ENCODE measurements at places on chromosomes 6 and 20. TPM values are rescaled to one million over a fixed set of nuclear protein-coding genes. Genes with fewer than 3 reads are reported as not detected.

ZDHHC14 gene
- 5.0 TPM for total RNA-seq

IMPG1 gene
- total RNA-seq: not detected

LPA gene
- total RNA-seq: 0.43 TPM

FNDC1 gene
- 0.09 TPM for total RNA-seq

RAET1L gene
- not detected for total RNA-seq

GRCh38 chr6:115194981-115195638 lies 852.3 kb upstream of the HS3ST5 start:
- H3K4me3 ChIP-seq: no peak overlapping the region
- DNase-seq: no peak
- no peak overlapping the region for H3K27ac ChIP-seq

GRCh38 chr6:109762769-109763441 lies 71.8 kb downstream of the FIG4 start:
- peaks cover 15% of the 10 kb centered on the region for H3K36me3 ChIP-seq
- no peaks in the 10 kb centered on the region for H3K27me3 ChIP-seq
- H3K4me1 ChIP-seq: no peaks in the 10 kb centered on the region
- no peak overlapping the region for H3K27ac ChIP-seq
- no peak overlapping the region for H3K4me3 ChIP-seq

DNA sequence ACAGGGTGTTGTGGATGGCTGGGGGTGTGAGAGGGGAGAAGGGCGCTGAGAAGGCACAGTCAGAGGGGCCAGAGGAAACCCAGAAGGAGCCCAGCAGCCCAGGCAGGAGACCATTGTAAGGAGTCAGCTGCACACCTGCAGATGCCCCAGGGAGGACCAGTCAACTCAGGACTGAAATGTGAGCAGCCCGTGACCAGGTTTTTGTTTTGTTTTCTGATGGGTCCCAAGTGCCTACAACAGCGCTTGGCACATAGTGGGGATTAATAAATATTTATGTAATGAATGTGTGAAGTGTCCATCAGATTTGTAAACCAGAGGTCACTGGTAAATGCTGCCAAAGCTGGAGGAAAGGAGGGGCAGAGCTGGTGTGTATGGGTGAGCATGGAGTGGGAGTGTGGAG lies 30.2 kb downstream of the TRAM2 start:
- no peaks in the 10 kb centered on the region for H3K36me3 ChIP-seq
- H3K4me3 ChIP-seq: no peak overlapping the region
- H3K4me1 ChIP-seq: peaks cover 67% of the 10 kb centered on the region
- no peak overlapping the region for H3K27ac ChIP-seq
- no peak for DNase-seq
- no peaks in the 10 kb centered on the region for H3K27me3 ChIP-seq

DNA sequence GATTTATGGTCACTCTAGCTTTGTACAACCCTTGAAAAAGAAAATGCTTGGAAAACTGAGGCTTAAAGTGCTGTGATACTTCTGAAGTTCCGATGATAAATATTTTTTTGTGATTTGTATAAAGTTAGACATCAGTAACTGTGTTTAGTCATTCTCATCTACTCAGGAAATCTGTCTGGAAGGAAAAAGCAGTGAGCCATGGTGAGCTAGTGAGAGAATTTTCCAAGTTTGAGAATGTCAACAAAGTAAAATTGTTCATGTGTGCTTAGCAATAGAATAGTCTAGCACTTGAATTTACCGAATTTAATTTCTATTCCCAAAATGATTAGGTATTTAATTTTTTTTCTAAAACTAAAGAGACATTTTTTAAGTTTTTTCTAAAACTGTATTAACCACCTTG lies 41.3 kb upstream of the PLCB4 start:
- H3K36me3 ChIP-seq: no peaks in the 10 kb centered on the region
- peaks cover 4% of the 10 kb centered on the region for H3K4me1 ChIP-seq
- DNase-seq: no peak
- H3K27me3 ChIP-seq: no peaks in the 10 kb centered on the region

- H3K27ac ChIP-seq: peak overlapping the region; percentile 87
- no peak for DNase-seq
- H3K4me3 ChIP-seq: peak overlapping the region; percentile 31
- H3K27me3 ChIP-seq: no peaks in the 10 kb centered on the region
- H3K36me3 ChIP-seq: peaks cover 13% of the 10 kb centered on the region
- peaks cover 60% of the 10 kb centered on the region for H3K4me1 ChIP-seq
Observed at GRCh38 chr6:22631091-22631490, 61.7 kb downstream of the HDGFL1 start.

GRCh38 chr6:8054276-8054675 lies 9.9 kb downstream of the BLOC1S5 start:
- H3K4me1 ChIP-seq: no peaks in the 10 kb centered on the region
- H3K4me3 ChIP-seq: no peak overlapping the region
- DNase-seq: no peak
- peaks cover 19% of the 10 kb centered on the region for H3K36me3 ChIP-seq
- H3K27me3 ChIP-seq: no peaks in the 10 kb centered on the region

DNA sequence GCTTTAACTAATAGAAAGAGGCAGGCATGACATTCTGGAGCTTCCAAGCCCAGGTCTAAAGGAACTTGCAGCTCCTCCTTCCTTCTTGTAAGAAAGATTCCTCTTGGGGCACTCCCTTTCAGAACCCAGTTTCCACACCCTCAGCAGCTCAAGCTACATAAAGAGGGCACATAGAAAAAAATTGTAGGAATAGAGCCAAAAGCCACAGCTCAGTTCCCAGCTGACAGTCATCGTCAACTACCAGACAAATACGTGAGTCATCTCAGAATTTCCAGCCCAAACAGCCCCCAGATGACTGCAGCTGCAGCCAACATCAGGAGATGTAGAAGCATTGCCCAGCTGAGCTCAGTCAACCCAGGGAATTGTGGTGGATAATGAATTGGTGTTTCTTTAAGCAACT lies 349.8 kb upstream of the ARID1B start:
- H3K36me3 ChIP-seq: peaks cover 4% of the 10 kb centered on the region
- H3K27ac ChIP-seq: no peak overlapping the region
- H3K27me3 ChIP-seq: no peaks in the 10 kb centered on the region
- no peak overlapping the region for H3K4me3 ChIP-seq
- DNase-seq: no peak
- H3K4me1 ChIP-seq: no peaks in the 10 kb centered on the region

DNA sequence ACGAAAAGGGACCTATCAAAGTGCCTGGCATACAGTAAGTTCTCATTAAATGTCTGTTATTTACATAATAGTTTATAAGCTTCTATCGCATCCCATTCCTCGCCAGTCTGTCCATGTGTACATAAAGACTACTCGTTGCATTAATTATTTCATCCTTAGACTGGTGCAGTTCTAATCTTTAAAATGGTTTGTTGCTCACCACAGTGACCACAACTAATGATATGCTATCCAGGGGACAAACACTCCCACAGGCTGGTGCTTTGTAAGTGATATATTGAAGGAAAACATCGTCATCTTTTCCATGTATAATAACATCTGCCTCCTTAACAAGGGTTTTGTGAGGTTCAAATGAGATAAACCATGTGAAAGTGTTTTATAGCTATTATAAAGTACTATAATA lies 39.0 kb upstream of the HBS1L start:
- no peak overlapping the region for H3K4me3 ChIP-seq
- H3K36me3 ChIP-seq: no peaks in the 10 kb centered on the region
- H3K27ac ChIP-seq: no peak overlapping the region
- H3K4me1 ChIP-seq: no peaks in the 10 kb centered on the region
- DNase-seq: no peak

GRCh38 chr20:51935003-51935358 lies 132.7 kb upstream of the SALL4 start:
- H3K27ac ChIP-seq: peak overlapping the region; percentile 24
- no peaks in the 10 kb centered on the region for H3K36me3 ChIP-seq
- DNase-seq: no peak
- H3K4me3 ChIP-seq: no peak overlapping the region

DNA sequence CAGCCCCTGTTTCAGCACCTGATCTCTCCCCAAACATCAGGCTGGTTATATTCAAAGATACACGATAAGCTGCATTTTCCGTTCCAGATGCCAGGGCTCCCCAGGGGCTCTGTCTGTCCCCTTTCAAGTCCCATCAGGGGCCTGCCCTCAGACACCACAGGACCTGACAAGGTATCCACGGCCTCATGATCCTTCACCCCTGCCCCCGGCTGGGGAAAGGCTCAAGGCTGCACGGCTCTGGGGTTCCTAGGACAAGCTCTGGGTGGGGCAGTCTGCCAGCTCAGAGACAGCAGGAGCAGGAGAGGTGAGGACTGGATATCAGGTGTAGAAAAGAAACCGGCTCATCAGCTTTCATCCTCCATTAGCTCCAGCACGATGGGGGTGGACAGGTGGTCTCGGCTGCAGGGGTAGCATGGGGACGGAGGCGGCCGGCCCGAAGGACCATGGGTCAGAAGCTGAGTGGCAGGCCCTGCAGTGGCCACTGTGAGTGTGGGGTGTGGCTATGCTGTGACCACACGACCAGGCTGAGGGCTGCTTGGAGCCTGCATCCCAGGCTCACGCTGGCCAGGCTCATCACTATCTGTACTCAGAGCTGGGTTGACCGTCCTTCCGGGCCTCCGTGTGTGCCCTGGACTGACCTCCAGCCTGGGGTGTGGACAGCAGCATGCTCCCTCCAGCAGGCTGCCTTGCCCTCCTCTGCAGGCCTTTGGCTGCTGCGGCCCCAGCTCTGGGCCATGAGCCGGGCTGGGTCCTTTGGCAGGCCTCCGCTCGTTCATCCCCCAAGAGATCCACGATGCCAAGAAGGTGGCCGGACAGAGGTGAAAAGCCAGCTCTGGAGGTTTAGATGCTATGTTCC lies 386.2 kb downstream of the THBS2 start:
- DNase-seq: no peak
- no peaks in the 10 kb centered on the region for H3K27me3 ChIP-seq
- no peak overlapping the region for H3K27ac ChIP-seq
- no peak overlapping the region for H3K4me3 ChIP-seq
- peaks cover 4% of the 10 kb centered on the region for H3K4me1 ChIP-seq
- no peaks in the 10 kb centered on the region for H3K36me3 ChIP-seq

DNA sequence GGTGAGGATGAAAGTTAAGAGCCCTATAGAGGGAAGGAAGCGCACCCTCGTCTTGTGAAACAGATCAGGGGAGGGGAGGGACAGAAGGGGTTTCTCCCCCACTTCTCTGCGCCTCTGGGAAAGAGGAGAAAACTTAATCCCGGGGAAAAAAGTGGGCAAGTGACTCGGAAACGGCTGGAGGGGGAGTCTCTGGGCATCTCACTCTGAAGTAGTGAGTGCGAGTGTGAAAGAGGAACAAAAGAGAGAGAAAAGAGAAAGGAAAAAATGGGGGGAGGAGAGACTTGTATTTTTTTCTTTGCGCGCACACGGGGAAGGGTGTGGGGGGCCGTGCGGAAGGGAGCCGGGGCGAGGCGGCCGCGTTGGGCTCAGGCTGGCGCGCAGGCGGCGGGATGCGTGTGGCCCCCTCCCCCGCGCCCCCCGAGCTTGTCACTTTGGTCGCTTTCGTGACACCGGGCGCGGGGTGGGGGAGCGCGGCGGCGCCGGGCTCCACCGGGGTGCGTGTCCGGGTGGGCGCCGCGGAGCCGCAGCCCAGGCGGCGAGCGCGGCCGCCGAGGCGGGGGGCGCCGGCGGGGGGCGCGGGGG lies 454 bp downstream of the L3MBTL3 start:
- peak overlapping the region; percentile 96 for H3K4me3 ChIP-seq
- H3K4me1 ChIP-seq: peaks cover 24% of the 10 kb centered on the region
- peak overlapping the region; percentile 99 for H3K27ac ChIP-seq
- H3K36me3 ChIP-seq: no peaks in the 10 kb centered on the region
- no peaks in the 10 kb centered on the region for H3K27me3 ChIP-seq

DNA sequence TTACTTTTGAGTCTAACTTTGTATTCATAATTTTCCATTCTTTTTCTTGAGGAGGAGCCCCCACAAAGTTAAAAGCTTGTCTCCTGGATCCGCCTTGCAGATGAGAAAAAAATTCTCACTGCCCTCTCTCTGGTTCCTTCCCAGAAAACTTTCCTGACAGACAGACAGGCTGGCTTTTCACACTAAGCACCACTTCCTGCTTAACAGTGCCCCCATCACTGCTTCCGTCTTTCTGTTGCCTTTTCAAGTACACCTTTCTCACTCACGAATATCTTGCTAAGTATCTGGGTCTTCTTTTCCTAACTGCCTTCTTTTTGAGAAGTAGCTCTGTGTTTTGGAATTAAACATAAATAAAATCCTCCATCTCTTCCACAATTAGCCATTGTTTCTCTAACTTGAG lies 19.8 kb upstream of the LMBRD1 start:
- H3K27ac ChIP-seq: no peak overlapping the region
- no peaks in the 10 kb centered on the region for H3K27me3 ChIP-seq
- H3K4me1 ChIP-seq: peaks cover 9% of the 10 kb centered on the region
- DNase-seq: no peak
- no peaks in the 10 kb centered on the region for H3K36me3 ChIP-seq
- no peak overlapping the region for H3K4me3 ChIP-seq

DNA sequence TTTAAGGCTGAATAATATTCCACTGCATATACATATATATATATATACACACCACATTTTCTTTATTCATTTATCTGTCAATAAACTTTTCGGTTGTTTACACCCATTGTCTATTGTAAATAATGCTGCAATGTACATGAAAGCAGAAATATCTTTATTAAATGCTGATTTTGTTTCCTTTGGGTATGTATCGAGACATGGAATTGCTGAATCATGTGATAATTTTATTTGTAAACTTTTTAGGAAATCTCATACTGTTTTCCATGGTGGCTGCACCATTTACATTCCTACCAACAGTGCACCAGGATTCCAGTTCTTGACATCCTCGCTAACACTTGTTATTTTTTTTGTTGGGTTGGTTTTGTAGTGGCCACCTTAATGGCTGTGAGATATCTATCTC lies 14.1 kb upstream of the HLA-DOA start:
- H3K27me3 ChIP-seq: peaks cover 60% of the 10 kb centered on the region
- no peak overlapping the region for H3K27ac ChIP-seq
- no peaks in the 10 kb centered on the region for H3K4me1 ChIP-seq
- H3K4me3 ChIP-seq: no peak overlapping the region

DNA sequence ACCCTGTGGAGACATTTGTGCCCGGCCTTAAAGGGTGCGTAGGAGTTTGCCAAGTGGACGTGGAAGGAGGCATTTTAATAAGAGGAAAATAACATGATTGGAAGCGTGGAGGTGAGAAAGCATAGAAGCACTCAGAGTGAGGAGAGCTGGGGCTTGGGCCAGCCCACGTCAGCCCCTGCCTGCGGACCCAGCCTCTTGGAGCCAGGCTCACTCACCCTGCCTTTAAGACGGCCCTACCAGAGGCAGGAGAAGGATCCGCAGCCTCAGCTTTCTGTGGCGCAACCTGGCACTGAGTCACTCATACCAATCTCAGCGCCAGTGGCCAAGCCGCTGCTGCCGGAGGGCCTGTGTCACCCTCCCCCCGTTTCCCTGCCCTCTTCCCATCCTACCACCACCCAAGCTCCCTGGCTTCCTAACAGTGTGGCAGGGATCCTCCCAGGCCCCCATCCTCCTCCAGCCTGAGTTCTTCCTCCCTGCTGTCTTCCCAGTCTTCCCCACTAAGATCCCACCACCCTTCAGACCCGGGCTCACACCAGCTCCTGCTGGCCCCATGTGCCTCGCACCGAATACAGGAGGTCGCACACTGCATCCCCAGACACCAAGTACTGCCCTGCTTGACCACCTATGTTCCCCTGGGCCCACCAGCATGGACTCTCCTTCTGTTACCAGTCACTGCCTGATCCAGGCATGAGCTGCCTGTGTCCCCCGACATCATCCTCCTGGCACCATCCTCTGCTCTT lies 285.2 kb downstream of the UST start:
- peak overlapping the region; percentile 39 for H3K27ac ChIP-seq
- no peaks in the 10 kb centered on the region for H3K36me3 ChIP-seq
- H3K4me1 ChIP-seq: peaks cover 18% of the 10 kb centered on the region
- no peak for DNase-seq
- no peak overlapping the region for H3K4me3 ChIP-seq
- H3K27me3 ChIP-seq: no peaks in the 10 kb centered on the region

- H3K4me1 ChIP-seq: no peaks in the 10 kb centered on the region
- H3K27me3 ChIP-seq: no peaks in the 10 kb centered on the region
- no peak overlapping the region for H3K4me3 ChIP-seq
- H3K27ac ChIP-seq: no peak overlapping the region
- no peak for DNase-seq
Observed at GRCh38 chr6:129539032-129539431, 170.9 kb downstream of the ARHGAP18 start.

All from neural crest cell (in vitro differentiated cells).